ENCODE measurements at places on chromosomes 1 and 21.
A peak's percentile ranks its signal among the peaks of the same experiment; 100 is the strongest.

DNA sequence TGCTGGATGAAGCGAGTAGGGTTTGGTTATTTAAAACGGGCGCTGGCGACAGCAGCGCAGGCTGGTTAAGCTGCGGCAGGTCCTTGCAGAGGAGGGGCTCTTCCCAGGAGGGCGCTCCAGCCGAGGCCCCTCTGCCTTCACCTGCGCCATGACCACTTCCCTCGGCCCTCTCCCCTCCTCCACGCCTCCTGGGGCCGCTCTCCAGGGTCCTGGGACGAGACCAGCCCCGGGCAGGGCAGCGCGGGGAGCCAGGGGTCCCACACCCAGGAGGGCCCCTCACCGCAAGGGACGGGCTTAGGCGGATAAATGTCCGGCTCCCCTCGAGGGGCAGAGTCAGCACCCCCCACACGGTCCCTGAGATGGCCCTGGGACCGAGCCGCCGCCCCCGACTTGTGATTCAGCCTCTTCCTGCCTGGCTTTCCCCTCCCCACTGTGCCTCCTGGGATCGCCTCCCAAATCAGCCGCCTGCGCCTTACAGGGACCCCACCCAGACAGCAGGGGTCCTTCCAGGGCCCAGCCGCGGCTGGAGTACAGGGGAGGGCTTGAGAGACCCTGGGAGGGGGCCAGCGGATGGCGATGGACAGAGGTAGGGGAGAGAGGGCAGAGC, 380.7 kb downstream of the MATN1 start:
- no peak for DNase-seq

DNA sequence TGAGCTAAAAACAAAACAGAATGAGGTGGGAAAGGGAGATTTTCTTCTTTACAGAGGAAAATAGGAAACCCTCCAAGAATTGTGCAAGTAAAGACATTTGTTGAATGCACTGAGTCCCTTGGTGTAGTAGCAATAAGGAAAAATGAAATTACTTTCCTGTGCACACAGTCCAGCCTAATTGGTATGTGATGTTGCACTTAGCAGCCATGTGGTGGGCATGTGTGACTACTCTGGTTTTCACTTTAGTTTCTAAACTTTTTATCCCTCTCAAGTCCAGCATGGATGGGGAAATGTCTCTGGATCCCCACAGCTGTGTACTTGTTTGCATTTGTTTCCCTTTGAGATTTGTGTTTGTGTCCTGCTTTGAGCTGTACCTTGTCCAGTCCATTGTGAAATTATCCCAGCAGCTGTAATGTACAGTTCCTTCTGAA, 7.1 kb upstream of the AGO3 start:
- DNase-seq, result no peak

- no peak for DNase-seq
These were observed 36.7 kb upstream of the SLC19A1 start for GRCh38 chr21:45578811-45579381.

- no peak for DNase-seq
These were observed 64.6 kb upstream of the TARBP1 start for GRCh38 chr1:234543442-234544086.

DNA sequence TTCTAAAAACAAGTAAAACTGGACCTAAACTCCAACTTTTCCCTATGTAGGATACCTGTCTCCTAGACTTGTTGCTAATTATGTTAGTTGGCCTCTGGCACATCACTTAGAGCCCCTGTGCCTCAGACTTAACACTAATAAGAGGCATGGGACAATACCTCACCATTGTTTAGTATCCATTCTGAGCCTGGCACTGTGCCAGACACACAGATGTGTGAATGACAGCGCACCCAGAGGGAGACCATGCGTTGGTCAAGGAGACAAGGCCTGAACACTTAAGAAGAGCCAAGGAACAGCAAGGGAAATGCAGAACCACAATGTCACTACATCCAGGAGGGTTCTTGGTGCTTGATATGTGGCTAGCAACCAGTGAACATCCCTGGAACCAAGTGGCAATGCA, 189.1 kb downstream of the FGGY start:
- no peak for DNase-seq

DNA sequence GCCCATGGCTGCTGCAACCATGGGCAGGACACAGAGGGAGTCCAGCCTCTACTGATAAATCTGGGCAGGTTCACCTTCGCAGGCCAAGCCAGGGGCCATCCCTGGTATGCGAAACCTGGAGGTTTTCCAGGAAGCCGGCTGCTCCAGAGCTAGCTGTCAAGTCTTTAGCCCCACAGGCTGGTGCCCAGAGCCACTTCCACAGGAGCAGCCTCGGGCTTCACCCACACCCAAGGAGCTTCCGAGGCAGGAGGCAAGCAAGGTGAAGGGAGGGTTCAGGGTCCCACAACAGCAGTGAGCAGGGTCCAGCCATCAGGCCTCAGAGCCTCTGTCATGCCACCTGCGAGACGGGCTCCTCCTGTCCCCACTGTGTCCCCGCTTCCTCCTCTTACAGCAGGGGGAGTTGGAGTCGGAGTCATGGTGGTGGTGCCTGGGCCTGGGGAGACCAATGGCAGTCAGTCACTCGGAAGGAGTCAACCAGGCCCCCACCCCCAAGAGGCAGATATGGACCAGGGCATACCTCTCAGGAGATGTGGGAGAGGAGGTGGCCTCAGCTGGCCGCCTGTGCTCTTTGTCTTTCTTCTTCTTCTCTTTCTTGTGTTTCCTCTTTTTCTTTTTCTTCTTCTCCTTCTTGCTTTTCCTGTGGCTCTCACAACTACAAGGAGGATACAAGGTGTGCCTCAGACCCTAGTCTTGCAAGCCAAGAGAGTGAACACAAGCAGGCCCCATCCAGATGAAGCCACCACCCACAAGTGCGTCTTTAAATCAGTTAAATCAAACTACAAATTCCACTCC, 2.1 kb downstream of the C1orf35 start:
- DNase-seq, result no peak

DNA sequence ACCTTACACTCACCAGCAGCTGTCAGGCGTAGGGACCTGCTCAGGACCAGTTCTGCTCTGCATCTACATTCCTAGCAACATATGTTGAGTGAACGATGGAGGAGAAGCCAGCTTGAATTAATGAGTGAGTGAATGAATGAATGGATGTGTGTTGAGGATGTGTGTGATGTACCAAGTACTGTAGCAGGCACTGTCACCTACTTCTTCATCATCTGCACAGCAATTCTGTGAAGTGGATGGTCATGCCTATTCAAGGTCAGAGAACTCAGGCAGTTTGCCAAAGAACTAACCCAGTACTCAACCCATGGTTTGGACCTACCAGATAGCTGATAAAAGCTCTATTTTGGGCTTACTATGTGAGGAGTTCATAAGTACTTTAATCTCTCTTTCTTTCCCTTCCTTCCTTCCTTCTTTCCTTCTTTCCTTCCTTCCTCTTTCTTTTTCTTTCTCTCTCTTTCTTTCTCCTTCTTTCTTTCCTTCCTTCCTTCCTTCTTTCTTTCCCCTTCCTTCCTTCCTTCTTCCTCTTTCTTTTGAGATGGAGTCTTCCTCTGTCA, 56.9 kb downstream of the ATP1A1 start:
- DNase-seq, result no peak

DNA sequence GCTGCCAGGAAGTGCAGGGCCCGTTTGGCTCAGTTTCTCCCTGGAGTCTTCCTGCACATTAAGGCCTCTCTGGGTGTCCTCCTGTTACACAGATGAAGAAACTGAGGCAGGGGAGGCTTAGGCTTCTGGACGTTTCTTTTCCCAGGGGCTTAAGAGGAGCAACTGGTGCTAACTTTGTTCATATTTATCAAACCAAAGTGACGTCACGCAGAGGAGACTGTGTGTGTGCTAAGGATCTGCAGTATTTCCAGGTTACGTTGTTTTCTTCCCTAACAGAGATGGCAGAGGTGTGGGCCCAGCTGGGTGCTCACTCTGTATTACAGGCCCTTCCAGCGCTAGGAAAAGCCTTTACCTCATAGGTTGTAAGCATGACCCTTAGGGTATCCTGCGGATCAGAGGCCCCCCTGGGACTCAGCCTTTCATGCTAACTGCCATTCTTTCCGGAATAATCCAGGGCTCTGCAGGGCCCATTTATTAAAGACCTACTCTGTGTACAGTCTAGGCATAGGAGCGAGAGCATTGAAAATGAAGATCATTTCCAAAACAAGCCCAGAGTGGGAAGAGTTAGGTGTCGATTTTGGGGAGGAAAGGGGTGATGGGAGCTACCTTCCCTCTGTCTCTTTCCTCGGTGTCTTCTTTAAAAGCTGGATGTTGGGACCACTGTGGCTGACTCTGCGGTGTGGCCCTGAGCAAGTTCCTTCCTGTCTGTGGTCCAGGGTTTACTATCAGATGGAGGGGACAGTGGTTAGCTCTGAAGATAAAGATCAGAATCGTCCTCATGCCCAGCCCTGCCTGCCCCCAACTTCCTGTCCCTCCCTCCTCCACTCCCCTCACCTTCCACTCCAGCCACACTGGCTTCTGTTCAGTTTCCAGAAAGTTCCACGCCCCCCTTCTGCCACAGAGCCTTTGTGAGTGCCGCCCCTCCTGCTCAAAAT, 4.6 kb downstream of the AGTRAP start:
- peak; percentile 43 for DNase-seq

DNA sequence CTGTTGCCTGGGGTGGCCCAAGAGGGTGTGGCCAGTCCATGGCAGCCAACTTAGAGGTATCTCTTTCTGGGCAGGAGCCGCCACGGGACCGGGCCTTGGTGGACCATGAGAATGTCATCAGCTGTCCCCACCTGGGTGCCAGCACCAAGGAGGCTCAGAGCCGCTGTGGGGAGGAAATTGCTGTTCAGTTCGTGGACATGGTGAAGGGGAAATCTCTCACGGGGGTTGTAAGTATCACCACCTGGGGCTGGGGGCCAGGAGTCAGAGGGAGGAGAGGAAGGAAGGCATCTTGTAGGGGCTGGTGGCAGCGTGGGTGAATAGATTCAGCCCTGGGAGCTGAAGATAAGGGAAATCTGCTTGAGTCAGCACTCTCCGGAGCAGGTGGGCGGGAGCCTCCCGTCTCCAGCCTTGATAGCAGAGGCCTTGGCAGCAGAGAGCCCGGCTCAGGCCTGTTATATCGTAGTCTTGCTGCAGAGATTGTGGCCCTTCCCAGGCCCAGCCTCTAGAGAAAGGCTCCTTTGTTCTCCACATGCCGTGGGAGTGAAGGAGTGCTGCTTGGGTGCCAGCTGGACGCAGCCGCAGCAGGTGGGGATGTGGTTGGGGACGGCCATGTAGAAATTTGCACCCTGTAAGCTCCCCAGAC, 25.4 kb downstream of the PHGDH start:
- DNase-seq, result no peak

GRCh38 chr21:36694031-36694515, 4.8 kb upstream of the SIM2 start:
- DNase-seq, result no peak

- DNase-seq, result no peak
These were observed 74.4 kb downstream of the SPAG17 start for GRCh38 chr1:118110580-118110979.

GRCh38 chr1:18568489-18568888, 62.2 kb upstream of the PAX7 start:
- no peak for DNase-seq

GRCh38 chr1:221761354-221762002, 19.6 kb upstream of the DUSP10 start:
- no peak for DNase-seq

DNA sequence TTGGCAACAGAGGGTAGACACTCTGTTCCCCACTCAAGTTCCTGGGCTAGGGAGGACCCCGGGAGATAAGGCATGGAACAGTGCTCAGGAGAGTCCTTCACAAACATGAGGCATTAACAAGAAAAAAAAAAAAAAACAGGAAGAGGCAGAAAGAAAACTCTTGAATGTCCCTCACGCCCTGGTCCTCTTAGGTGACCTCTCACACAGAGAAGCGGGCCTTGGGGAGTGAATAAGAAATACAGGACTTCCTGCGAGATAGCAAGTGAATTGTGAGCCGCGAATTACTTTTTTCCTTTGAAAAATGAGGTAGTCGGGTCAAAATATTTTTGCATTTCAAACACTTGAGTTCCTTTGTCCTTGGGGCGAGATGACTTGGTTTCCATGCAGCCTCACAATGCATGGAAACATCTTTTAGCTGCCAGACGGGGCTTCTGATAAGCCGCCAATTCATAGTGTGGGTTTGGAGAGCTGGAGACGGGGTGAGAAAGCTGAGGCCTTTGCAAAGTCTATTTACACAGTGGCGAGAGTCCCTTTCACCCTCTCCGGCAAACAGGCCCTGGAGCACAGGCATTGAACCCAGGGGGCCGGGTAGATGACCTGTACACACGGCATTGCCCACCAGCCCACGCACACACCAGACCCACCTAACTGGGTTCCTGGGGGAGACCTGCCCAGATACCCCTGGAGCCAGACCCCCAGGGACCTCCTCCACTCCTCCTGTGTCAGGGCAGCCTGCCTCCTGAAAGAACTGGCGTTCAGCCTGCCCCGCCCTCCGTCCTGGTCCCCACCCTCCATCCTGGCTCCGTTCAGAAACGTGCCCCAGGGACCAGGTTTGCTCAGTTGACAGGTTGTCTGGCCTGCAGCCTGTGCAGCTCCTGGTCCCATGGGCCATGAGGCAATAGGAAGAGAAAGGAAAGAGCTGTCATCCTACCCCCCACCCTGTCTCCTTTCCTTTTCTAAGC, 192.3 kb downstream of the PRDM16 start:
- DNase-seq, result no peak

DNA sequence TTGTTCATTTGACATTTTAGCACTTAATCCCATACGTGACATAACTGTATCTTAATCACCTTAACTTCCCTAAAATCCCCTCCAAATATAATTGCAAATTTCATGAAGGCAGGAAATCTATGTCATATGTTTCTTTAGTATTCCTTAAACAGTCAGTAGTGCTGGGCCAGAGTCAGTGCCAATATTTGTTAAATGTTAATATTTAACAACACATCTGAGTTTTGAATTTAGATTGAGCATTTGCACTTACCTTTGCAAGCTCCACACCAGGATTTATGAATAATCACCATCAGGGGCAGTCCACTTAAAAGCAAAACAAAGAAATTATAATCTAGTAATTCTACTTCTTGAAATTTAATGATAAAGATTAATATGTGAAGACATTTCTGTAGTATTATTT, 5.3 kb downstream of the KTI12 start:
- no peak for DNase-seq

- no peak for DNase-seq
These were observed 30.6 kb downstream of the LY9 start for GRCh38 chr1:160826546-160826945.

DNA sequence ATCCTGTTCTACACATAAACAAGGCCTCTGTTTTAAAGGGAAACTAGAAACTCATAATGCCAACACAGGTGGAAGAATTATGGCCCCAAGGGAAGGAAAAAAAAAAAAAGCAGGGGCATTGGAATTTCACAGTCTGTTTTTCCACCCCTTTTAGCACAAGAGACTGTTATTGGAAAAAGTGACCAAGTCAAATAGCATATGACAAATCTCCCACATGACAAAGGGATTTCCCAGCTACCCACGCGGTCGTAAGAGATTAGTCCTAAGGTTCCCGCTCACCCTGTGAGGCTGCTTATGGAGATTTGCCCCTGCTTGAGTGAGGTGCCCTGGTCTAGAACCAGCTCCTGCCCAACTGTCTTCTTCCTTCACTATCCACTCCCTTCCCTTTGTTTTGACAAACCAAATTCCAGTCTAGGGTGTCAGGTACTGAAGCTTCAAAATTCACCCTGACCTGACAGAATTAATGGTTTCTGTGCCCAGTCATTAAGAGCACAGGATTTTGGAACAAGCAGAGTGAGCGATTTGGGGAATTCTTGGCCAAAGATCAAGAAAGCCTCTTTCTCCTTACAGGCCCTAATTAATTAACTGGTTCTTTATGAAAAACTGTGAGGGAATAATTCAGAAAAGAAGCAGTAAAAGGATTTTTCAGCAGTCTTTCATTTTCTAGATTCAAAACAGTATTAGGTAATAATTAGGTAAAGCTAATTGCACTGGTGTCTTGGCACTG, 107.3 kb downstream of the NMNAT2 start:
- DNase-seq, result peak; percentile 18

- no peak for DNase-seq
These were observed 10.9 kb downstream of the PCSK9 start for GRCh38 chr1:55050283-55050682.

- no peak for DNase-seq
These were observed 17.1 kb downstream of the KIF17 start for GRCh38 chr1:20700636-20701215.

Data from T-helper 2 cell treated with Interferon-gamma antibody and Interleukin-4, amounts not matched to agents 5 μg/mL and 100 μg/mL, for 36 hours (primary cell).